Urothelium cell line (cell line): ENCODE measurements at places on chromosomes 7 and 10.

GRCh38 chr10:47423476-47423875 is 39.4 kb upstream of the ZNF488 start:
- DNase-seq: no peak

- no peak for DNase-seq
These were observed 3.0 kb downstream of the BUB3 start for GRCh38 chr10:123157210-123157609.

GRCh38 chr10:123149162-123149567 is 1.2 kb downstream of the HMX2 start:
- DNase-seq: no peak

DNA sequence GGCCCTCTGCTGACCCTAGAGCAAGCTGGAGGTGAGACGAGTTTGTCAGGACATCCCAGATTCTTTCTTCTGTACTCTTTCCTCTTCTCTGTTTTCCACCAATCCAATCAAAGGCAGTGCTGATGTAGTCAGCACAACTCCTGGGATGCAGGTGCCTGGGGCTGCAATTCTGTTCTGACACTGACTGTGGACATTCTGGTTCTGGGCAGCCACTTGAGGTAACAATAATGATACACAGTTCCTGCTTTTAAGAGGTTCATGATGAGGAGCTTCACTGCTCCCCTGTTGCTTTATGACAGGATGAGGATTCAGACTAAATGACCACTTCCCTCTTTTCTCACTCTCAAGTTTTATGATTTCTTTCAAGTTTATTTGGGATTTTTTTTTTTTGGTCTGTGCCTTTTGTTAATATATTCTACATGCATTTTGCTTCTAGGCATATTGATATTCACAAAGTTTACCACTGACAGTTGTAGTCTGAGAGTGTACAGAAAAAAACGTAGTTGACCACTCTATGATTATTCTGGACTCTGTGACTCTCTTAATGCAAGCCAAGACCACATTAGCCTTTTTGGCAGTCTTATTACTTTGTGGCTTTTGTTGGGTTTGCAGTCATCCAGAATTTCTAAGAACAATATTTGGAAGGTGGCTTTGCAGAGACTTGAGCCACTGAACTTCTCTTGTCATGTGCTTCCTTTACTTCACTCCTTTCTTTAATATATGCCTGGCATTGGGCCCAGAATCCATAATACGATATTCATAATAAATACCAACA is 247.6 kb downstream of the AUTS2 start:
- no peak for DNase-seq

DNA sequence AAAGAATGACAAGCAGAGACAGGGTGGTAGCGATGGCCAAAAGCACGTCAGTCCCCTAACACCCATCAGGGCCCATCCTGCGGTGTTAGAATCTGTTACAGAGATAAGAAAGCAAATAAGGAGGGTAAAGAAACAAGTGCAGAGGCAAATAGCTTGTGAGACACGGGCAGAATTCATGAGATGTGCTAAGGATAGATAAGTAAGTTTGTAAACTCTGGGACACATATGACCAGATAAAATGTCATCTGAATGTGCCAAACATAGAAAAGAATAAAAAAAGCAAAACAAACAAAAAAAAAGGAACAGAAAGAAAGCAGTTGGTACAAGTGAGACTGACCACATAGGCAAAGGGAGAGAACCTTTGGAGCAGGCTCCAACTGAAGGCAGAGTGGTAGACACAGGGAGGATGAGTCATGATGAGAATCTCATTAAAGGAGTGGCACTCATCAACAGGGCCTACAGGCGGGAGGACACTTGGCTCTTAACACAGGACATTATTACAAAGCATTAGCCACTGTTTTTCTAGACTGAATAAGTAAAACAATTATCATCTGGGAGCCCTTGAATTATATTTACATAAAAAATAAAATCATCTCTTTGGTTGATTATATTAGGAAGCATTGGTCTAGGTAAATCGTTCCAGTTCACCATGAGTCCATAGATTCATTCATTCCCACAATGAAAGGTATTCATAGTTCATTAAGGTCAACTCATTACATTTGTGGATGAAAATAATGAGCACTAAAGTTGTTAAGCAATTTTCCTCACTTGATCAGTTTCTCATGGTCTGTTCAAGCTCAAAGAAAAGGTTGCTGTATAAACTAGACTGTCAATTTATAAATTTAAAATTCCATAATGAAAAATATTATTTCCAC is 21.5 kb upstream of the EPHB6 start:
- DNase-seq: no peak

- no peak for DNase-seq
These were observed 6.0 kb upstream of the ZDHHC4 start for GRCh38 chr7:6571160-6571779.
